ENCODE measurements at places on chromosomes 11 and 22.

DNA sequence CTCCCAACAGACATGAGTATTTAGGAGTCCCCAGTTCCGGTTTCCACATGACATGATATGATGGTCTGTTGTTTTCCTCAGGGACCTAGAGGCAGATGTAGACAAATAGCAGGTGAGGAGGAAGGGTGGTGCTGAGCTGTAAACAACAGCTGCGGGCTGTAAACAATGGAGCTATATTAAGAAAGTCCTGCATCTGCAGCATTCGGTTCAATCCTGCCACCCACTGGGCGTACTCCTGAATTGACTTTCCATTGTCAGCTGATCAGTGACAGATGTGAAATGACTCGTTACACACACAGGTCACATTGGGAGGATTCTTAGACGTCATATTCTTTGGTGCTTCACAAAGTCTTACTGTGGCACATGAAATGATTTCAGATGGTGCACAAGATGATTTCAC is 26.8 kb upstream of the RAG1 start:
- no peak for DNase-seq

- DNase-seq: no peak
Measured at GRCh38 chr11:116309446-116309845, 463.3 kb downstream of the BUD13 start.

GRCh38 chr11:32575070-32575469 is 8.6 kb upstream of the EIF3M start:
- no peak for DNase-seq

DNA sequence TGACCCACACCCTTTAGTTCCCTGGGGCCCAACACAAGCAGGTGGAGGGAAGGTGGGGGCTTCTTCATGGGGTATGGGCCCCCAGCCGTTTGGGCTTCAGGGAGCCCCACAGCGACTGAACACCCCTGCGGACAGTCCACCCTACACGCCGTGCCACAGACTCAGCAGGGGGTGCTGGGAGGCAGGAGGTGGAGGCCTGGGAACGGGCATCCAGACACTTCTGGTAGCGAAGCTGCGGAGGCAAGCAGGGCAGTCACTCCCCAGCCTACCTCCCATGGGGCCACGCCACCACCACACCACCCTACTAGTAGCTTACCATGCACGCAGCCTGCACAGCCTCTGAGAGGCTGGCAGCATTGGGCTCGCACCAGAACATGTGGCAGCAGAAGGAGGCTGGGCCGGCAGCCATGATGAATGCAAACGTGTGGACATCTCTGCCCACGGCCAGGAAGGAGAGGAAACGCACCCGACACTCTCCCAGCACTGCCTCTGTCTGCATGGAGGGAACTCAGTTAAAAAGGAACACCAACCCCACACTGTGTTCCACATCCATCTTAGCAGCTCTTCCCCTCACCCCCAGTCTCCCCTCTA is 5.3 kb downstream of the SMPD1 start:
- DNase-seq: no peak

GRCh38 chr11:62253999-62254542 is 12.0 kb downstream of the SCGB1D2 start:
- no peak for DNase-seq

GRCh38 chr11:14513800-14514199 is 6.4 kb downstream of the PSMA1 start:
- DNase-seq: no peak
